ENCODE measurements at places on chromosomes 5 and 9.

GRCh38 chr5:34475249-34475966 lies 180.7 kb upstream of the RAI14 start:
- DNase-seq: no peak

GRCh38 chr5:129593525-129593924 lies 133.4 kb downstream of the ADAMTS19 start:
- no peak for DNase-seq

DNA sequence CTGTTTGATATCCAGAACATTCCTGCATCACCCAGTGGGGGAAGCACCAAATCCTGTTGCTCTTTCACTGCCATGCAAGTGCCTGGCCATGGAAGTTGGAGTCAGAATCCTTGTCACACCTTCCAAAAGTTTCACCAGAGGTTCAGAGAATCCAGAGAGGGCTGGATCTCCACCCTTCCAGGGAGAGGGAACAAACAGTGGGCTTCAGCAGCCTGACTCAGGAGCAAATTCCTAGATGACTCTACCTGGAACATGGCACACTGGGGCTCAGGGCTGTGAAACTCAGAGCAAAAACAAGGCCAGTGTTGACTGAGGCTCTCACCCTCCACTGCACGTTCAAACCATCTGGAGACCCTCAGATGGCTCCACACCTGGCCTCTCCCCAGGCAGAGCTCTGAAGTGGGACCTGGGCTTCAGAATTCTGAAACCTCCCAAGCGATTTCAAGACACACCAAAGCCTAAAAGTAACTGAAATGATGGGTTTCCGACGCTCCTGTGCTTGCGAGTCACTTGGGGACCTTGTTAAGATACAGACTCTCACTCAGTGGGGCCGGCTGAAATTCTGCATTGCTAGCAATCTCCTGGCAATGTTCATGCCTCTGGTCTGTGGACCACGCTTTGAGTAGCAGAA lies 205.9 kb downstream of the AUH start:
- DNase-seq: no peak

- DNase-seq: no peak
These were observed 68.4 kb upstream of the NR3C1 start for GRCh38 chr5:143471666-143472464.

DNA sequence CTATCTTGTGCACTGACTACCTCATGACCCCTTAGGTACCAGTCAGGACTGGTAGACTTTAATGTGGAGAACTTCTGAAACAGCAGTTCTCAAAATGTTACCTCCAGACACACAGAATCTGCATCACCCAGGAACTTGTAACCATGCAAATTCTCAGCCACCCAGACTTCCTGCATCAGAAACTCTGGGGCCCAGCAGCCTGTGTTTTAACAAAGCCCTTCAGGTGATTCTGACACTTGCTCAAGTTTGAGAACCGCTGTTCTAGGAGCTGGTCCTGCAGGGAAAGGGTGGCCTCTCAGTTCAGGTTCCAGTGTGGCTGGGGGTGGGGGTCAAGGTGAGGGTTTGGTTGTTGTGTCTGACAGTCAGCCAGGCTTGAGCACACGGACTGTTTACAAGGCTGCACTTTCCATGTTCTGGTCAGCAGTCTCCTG lies 28.4 kb downstream of the ZFP62 start:
- no peak for DNase-seq
